ENCODE measurements at places on chromosomes 16 and 17. TPM values are rescaled to one million over a fixed set of nuclear protein-coding genes. Genes with fewer than 3 reads are reported as not detected.

GRCh38 chr16:9895817-9896216 lies 286.4 kb downstream of the GRIN2A start:
- peaks cover 2% of the 10 kb centered on the region for H3K27me3 ChIP-seq
- no peak for DNase-seq
- no peak overlapping the region for H3K27ac ChIP-seq
- no peak overlapping the region for H3K4me3 ChIP-seq
- H3K4me1 ChIP-seq: no peaks in the 10 kb centered on the region

The TBC1D3H gene
- total RNA-seq: not detected

The LPCAT2 gene
- total RNA-seq: 17.4 TPM

- no peak overlapping the region for H3K27ac ChIP-seq
- DNase-seq: no peak
- no peaks in the 10 kb centered on the region for H3K36me3 ChIP-seq
- H3K27me3 ChIP-seq: peaks cover 3% of the 10 kb centered on the region
Measured at GRCh38 chr16:67645397-67646121, 615 bp downstream of the CARMIL2 start.

GRCh38 chr17:29911641-29912177 lies 18.3 kb downstream of the SSH2 start:
- no peak overlapping the region for H3K27ac ChIP-seq
- no peak overlapping the region for H3K4me3 ChIP-seq
- no peak for DNase-seq
- peaks cover 4% of the 10 kb centered on the region for H3K4me1 ChIP-seq
- H3K27me3 ChIP-seq: no peaks in the 10 kb centered on the region

The ITGB4 gene
- total RNA-seq: 5.2 TPM

The HAPSTR1 gene
- 84.3 TPM for total RNA-seq

- peaks cover 13% of the 10 kb centered on the region for H3K36me3 ChIP-seq
- H3K27ac ChIP-seq: peak overlapping the region; percentile 99
- no peak for DNase-seq
- peaks cover 74% of the 10 kb centered on the region for H3K4me1 ChIP-seq
- peak overlapping the region; percentile 95 for H3K4me3 ChIP-seq
- H3K27me3 ChIP-seq: no peaks in the 10 kb centered on the region
Measured at GRCh38 chr17:7220593-7221277, 997 bp downstream of the ACADVL start.

DNA sequence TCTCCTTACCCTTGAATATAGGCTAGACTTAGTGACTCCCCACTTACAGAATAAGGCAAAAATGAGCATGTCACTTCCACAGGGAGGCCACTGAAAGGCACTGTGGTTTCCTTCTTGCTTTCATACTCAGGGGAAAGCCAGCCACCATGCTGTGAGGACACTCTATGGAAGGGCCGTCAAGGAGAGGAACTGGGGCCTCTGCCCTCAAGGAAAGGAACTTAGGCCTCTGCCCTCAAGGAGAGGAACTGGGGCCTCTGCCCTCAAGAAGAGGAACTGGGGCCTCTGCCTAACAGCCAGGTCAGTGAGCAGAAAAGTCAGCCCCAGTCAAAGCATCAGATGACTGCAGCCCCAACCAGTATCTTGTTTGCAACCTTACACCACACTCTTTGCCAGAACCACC lies 30.1 kb downstream of the VPS35 start:
- H3K4me3 ChIP-seq: no peak overlapping the region
- H3K27me3 ChIP-seq: no peaks in the 10 kb centered on the region
- no peak for DNase-seq
- H3K36me3 ChIP-seq: peaks cover 30% of the 10 kb centered on the region
- no peak overlapping the region for H3K27ac ChIP-seq

DNA sequence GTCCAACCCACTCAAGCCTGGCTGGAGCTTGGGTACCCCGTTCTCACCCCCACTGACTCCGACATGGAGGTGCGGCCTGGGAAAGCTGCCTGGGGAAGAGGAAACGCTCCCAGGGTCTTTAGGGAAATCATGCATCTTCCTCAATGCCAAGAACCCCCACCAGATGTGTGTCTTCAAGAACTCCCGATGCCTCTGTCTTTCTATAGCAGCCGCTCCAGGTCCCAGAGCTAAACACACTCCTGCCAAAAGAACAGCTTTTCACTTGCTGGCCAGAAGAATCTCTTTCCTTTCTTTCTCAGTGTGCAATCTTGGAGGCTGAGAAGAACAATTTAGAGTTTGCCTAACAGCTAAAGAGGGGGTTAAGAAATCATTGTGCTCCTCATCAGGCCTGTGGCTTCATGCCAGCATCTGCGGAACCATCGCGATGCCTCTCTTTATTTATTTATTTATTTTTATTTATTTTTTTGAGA lies 41.1 kb upstream of the MTSS2 start:
- H3K4me1 ChIP-seq: peaks cover 8% of the 10 kb centered on the region
- no peaks in the 10 kb centered on the region for H3K27me3 ChIP-seq
- no peak overlapping the region for H3K4me3 ChIP-seq
- H3K36me3 ChIP-seq: peaks cover 23% of the 10 kb centered on the region
- no peak for DNase-seq

DNA sequence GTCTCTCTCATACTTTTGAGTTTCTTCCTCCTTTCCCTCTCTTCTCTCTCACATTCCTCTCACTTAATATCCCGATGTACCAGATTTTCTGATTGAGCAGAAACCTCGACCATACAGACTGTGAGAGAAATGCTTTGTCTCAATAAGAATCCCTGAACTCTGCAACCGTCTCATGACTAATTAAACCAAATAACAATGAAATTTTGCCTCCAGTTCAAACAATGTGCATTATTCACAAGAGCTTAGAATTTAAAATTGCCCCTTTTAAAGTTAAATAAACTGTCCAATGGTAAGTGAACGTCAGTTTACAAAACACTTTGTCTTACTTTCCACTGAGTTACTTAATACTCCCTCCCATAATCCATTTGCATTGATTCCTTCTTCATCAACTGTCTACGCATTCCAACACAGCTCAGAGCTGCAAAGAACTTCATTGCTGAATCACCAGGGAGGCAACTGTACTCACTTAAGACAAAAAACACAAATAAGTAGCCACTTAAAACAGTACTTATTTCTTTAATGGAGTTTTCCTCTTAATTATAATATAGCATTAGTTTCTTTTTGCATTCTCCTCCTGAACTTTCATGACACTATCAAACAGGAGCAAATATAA lies 4.9 kb downstream of the CDH11 start:
- peaks cover 70% of the 10 kb centered on the region for H3K4me1 ChIP-seq
- DNase-seq: no peak
- no peaks in the 10 kb centered on the region for H3K27me3 ChIP-seq
- H3K36me3 ChIP-seq: peaks cover 28% of the 10 kb centered on the region
- H3K4me3 ChIP-seq: peak overlapping the region; percentile 95

- DNase-seq: peak; percentile 87
- H3K36me3 ChIP-seq: peaks cover 2% of the 10 kb centered on the region
- H3K27ac ChIP-seq: peak overlapping the region; percentile 94
- H3K4me3 ChIP-seq: peak overlapping the region; percentile 65
Measured at GRCh38 chr16:75252049-75252864, 833 bp upstream of the BCAR1 start.

DNA sequence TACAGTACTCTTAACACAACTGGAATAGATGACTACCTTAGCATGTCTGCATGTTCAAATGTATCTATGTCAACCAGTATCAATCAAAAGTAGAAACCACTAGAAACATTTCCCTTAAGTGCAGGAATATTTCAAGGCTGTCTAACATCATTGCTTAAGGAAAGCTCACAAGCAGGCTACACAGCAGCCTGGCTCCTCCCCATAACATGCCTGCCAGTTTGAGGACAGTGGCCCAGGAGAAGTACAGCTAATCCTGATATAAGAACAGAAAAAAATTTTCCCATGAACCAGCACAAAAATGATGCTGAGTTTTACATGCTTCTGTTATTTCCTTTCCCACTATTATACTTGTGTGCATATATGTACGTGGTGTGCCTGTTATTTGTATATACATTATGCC lies 175.1 kb downstream of the MYO1D start:
- DNase-seq: no peak
- H3K36me3 ChIP-seq: no peaks in the 10 kb centered on the region
- no peak overlapping the region for H3K4me3 ChIP-seq
- H3K27ac ChIP-seq: no peak overlapping the region
- H3K4me1 ChIP-seq: no peaks in the 10 kb centered on the region

The DOC2A gene
- not detected for total RNA-seq

The AHSP gene
- not detected for total RNA-seq

The PRR11 gene
- 7.6 TPM for total RNA-seq

- no peak for DNase-seq
- no peak overlapping the region for H3K27ac ChIP-seq
- no peaks in the 10 kb centered on the region for H3K27me3 ChIP-seq
- H3K4me1 ChIP-seq: no peaks in the 10 kb centered on the region
- no peak overlapping the region for H3K4me3 ChIP-seq
Measured at GRCh38 chr16:5649762-5650743, 552.5 kb upstream of the EEF2KMT start.

The PDXDC1 gene
- total RNA-seq: 120 TPM

The ZMYND15 gene
- total RNA-seq: 0.23 TPM

GRCh38 chr16:19599968-19600716 lies 44.6 kb downstream of the VPS35L start:
- H3K4me3 ChIP-seq: no peak overlapping the region
- H3K27me3 ChIP-seq: no peaks in the 10 kb centered on the region
- no peak for DNase-seq
- peaks cover 15% of the 10 kb centered on the region for H3K36me3 ChIP-seq
- H3K4me1 ChIP-seq: peaks cover 5% of the 10 kb centered on the region

DNA sequence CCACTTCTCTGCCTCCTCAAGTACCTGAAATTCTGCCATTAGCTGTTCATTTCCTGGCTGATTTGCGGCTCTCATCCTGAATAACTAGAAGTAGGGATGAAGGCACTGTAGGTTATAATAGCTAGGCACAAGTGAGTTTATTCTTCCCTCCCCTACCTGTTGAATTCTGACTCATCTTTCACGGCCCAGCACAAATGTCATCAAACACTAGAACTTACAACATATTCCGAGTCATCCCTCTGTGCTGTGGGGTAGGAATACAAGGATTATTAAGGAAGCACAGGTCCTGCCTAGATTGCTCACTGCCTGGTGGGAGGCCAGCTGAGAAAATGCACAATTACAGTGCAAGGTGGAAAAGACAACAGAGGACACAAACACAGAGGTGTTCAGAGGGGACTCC lies 103.7 kb upstream of the ASIC2 start:
- no peaks in the 10 kb centered on the region for H3K4me1 ChIP-seq
- H3K27ac ChIP-seq: no peak overlapping the region
- H3K27me3 ChIP-seq: no peaks in the 10 kb centered on the region
- no peak overlapping the region for H3K4me3 ChIP-seq
- no peak for DNase-seq

GRCh38 chr16:72173997-72174396 lies 2.0 kb upstream of the PMFBP1 start:
- no peak overlapping the region for H3K4me3 ChIP-seq
- H3K27me3 ChIP-seq: peaks cover 4% of the 10 kb centered on the region
- H3K36me3 ChIP-seq: peaks cover 6% of the 10 kb centered on the region
- DNase-seq: no peak
- no peaks in the 10 kb centered on the region for H3K4me1 ChIP-seq
- H3K27ac ChIP-seq: no peak overlapping the region

DNA sequence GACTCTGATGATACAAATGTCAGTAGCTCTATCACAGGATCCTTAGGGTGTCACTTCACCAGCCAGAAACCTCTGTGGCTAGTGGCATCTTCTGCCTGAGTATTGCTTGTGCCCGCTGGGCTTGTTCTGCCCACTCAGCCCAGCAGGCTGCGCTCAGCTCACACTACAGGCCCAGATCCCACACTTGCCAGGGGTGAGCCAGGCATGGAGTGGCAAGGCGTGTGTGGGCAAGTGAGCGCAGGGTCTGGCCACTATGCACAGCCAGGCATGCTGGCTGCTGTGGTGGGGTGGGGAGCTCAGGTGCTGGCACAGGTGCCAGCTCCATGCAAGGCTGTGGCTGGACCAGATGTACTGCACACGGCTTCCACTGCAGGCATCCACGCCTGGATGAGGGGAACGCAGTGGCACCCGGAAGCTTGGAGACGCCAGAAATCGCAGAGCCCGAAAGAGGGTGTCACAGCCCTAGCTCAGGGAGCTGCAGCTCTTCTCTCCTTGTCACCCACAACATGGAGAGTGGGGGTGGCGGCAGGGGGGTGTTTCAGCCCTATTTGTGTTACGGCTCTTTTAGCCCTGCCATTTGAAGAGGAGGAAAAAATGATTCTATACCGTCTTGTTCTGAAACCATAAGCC lies 10.2 kb downstream of the CFAP97D1 start:
- H3K4me1 ChIP-seq: no peaks in the 10 kb centered on the region
- H3K27me3 ChIP-seq: no peaks in the 10 kb centered on the region
- H3K27ac ChIP-seq: no peak overlapping the region
- no peak overlapping the region for H3K4me3 ChIP-seq
- H3K36me3 ChIP-seq: peaks cover 5% of the 10 kb centered on the region
- DNase-seq: no peak

The MYLK3 gene
- 0.05 TPM for total RNA-seq

DNA sequence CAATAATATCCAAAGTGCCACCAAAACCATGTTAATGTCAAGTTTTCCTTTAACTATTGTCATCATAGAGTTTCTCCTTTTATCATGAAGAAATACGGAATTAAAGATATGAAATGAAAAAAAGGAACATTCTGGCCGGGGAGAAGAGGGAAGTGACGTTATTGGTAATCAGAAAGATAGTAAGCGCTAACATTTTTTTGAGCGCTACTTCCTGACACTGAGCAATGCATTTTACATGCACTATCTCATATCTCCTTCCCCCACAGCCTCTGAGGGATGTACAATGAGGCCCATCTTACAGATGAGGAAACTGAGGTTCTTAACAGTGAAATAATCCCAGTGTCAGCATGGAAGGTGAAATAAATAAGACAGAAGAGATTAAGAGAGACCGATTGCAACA lies 410.9 kb downstream of the SOX9 start:
- H3K4me1 ChIP-seq: no peaks in the 10 kb centered on the region
- DNase-seq: no peak
- no peaks in the 10 kb centered on the region for H3K27me3 ChIP-seq
- no peak overlapping the region for H3K4me3 ChIP-seq
- no peak overlapping the region for H3K27ac ChIP-seq
- peaks cover 5% of the 10 kb centered on the region for H3K36me3 ChIP-seq

- no peaks in the 10 kb centered on the region for H3K4me1 ChIP-seq
- no peak overlapping the region for H3K4me3 ChIP-seq
- no peak overlapping the region for H3K27ac ChIP-seq
- DNase-seq: peak; percentile 66
Measured at GRCh38 chr17:3025421-3026124, 37.8 kb downstream of the OR1D5 start.
